AG04450 (cell line): ENCODE measurements at places on chromosomes 6 and 20.

DNA sequence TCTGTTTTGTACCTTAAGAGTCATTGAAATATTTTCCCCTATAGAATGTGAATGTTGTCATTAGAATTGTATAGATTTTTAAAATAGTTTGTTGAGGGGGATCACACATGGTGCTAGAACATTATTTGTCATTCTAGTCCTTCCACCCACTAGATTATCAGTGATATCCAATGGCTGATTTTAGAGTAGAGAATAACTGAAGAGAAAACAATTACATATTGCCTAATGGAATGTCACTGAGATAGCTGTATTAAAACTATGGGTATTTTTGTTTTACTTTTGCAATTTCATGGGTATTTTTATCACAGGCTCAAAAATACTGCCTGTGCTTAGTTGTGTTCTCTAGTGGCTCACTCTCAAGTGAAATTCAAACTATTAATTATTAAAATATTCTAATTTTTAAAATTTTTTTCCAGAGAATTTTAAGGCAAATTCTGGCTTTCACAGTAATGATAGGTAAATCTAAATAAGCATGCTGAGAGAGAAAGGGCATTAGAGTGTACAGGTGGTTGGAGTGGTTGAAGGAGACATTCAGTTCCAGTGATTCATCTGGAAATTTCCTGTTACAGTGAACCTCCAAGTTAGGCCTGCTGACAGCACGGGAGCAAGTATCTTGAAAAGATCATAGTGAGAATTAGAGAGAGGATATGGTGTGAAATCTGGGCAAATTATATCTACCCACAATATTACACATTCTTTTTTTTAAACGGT is 399.6 kb downstream of the NKAIN2 start:
- DNase-seq, result no peak

GRCh38 chr20:31497838-31498540 is 16.3 kb upstream of the HM13 start:
- DNase-seq, result no peak

DNA sequence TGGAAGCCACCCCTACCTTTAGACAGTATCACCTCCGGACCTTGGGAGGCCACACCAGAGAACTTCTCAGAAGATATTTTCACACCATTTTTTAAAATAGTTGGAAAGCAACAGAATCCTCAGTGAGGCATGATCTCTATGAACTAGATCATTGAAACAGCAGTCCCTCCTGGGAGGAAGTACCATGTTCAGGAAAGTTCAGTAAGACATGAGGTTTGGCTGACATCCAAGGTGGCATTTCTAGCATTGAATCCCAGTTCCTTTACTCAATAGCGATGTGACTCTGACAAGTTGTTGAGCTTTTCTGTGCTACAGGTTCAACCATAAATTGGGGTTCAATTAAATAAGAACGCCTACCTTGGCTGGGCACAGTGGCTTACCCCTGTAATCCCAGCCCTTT is 169.0 kb downstream of the TBC1D7 start:
- DNase-seq, result no peak

- no peak for DNase-seq
Measured at GRCh38 chr6:106520711-106521401, 108.4 kb downstream of the RTN4IP1 start.

- DNase-seq, result no peak
Measured at GRCh38 chr20:33232486-33233072, 3.2 kb upstream of the BPIFA1 start.

- DNase-seq, result no peak
Measured at GRCh38 chr20:16566080-16566479, 7.2 kb downstream of the KIF16B start.

- DNase-seq, result no peak
Measured at GRCh38 chr20:47586649-47587294, 85.1 kb downstream of the NCOA3 start.

DNA sequence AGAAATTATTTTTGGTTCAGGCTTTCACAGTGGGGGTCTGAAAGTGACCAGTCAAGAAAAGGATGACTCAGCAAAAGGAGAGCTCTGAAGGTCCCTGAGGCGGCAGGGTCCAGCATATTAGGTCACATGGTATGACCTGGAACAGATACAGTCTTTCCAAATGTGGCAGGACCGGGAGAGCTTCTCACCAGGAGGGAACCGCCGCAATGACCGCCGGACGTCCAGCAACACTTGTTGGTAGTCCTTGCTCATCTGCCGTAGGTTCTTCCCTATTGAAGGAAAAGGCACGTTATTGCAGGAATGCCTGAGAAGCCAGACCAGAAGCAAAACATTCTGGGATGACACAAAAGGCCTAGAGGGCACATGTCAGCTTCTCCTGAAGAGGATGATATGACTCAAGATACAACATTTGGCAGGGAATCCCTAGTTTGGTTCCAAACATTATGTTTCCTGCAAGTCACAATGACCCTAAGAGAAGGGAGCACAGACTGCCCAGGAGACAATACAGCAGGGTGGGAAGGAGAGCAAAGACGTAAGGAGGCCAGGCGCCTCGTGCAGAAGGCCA is 17.4 kb downstream of the TBC1D20 start:
- no peak for DNase-seq

DNA sequence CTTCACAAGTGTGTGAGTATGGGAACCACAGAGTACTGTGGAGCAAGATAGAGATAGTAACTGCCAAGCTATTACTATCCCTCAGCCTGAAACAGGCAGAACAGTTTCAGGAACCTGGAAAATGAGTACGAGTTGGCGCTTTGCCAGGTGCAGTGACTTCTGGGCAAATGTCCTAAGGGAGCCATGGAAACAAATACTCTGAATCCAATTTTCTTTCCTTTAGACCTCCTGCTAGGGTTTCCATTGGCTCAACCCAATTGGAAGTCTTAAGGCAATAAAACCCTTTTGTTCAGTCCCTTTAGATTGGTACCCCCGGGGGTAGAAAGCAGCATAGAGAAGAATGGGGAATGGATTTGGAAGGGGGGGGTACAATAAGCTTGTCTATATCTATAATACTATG is 205.0 kb upstream of the EPHA7 start:
- DNase-seq, result no peak

- no peak for DNase-seq
Measured at GRCh38 chr20:19137641-19138040, 74.8 kb upstream of the SLC24A3 start.

DNA sequence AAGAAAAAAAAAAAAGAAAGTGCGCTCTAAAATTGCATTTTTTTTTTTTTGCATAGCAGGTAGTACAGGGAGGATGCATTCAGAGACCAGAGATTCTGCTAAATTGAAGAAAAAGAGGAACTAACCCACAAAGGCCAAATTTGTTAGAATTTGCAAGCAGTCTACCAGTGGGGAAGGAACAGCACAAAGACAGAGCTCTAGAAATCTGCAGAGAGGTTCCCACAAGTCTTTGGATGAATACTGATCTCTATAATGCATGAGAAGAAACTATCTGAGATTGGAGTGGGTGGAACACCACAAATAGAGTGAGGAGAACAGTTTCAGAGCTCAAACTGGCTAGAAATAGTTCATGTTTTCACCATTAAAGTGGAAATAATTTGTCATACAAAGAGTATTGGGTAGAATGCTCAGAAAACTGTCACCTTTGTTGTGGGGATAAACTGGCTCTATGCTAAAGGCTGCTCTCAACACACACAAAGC is 79.6 kb upstream of the AHI1 start:
- no peak for DNase-seq
